ENCODE measurements at places on chromosomes 12 and 14.

GRCh38 chr14:89855961-89856656 lies 98.4 kb downstream of the EFCAB11 start:
- no peak for DNase-seq

DNA sequence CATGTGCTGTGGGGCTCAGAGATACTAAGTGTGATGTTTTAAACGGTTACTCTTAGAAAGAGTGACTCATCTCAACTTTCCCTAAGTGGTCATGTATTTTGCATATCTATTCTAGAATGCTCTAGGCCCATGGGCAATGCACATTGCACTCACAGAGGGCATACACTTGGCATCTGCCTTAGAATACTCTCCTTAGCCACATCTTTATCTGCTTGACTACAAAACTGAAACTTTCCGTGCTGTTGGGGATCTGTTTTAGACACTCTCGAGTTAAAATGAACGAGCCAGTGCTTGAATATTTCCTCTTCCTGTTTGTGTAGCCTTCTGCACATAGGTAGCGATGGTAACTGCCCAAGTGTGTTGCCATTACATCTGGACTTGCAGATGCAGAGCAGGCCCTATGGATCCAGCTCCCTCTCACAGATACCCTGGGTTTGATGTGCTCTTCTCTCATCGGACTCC lies 180.5 kb downstream of the CAND1 start:
- DNase-seq: no peak

GRCh38 chr12:32390572-32391219 lies 8.7 kb upstream of the FGD4 start:
- DNase-seq: no peak

GRCh38 chr14:37623426-37623951 lies 28.1 kb downstream of the TTC6 start:
- DNase-seq: no peak

- no peak for DNase-seq
Measured at GRCh38 chr14:41476526-41476925, 130.2 kb upstream of the LRFN5 start.

- no peak for DNase-seq
Measured at GRCh38 chr14:27077710-27078109, 479.9 kb upstream of the NOVA1 start.

- DNase-seq: no peak
Measured at GRCh38 chr12:89016970-89017778, 335.1 kb downstream of the DUSP6 start.

- DNase-seq: no peak
Measured at GRCh38 chr12:93653712-93654111, 23.5 kb upstream of the CRADD start.

- DNase-seq: no peak
Measured at GRCh38 chr14:90406384-90406798, 9.6 kb downstream of the CALM1 start.

- no peak for DNase-seq
Measured at GRCh38 chr12:131313635-131314034, 359.9 kb downstream of the ADGRD1 start.

GRCh38 chr12:77357655-77358054 lies 292.3 kb upstream of the E2F7 start:
- DNase-seq: no peak

DNA sequence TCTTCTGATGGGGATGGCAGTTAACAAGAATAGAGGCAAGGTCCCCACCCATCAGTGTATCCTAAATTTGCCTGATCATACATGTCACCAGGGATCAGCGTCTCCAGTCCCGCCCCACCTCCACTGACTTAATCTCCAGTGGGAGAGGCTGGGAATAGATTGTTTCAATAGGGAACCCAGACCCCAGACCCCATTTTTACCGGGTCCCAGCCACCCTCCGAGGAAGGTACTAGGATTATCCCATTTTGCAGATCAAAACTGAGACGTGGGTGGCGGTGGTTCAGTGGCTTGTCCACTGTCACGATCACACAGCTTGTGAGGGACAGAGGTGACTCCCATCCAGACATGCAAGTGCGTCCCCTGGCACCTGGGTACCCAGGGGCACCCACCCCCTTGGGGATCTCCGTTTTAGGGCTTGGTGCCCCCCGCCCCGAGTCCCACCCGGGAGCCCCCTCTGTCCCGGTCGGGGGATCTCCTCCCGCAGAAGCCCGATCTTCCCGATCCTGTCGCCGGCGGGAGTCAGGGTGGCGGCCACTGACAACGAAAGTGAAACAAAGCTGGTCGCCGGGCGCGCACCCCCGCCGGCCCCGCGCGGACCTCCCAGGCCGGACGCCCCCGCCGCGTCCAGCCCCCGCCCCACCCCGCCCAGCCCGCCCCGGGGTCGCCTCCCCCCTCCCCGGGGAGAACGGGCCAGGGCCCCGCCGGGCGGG lies 523 bp downstream of the WSB2 start:
- DNase-seq: peak; percentile 26

- DNase-seq: no peak
Measured at GRCh38 chr14:74490486-74490885, 2.6 kb downstream of the NPC2 start.

DNA sequence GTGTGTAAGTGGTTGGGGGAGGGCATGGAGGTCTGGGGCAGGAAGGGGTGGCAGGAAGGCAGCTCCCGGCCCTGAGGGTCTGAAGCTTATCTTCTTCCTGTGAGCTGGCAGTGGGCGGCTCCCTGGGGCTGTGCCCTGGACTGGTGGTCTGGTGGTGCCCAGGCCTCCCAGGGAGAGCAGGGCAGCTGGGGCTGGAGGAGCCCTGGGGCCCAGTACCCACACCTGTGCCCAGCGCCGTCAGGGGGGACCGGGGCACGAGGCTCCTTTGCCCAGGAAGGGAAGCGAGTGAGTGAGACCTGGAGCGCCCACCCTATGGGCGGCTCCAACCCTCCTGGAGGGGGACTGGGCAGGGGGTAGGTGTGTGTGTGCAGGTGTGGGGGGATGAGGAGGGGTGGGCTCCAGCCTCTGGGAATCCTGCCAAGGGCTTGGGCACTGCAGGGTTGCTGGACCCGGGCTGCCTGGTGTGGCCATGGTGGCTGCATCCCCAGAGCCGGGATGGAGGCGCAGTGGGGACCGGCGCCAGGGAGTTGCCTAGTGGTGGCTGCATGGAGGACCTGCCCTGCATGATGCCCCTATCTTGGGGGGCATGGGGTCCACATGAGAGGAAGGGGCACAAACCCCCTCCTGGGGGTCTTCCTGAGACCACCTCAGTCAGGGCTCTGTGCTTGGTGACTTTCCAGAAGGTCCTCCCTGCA lies 353.6 kb downstream of the TMEM121 start:
- DNase-seq: no peak

- DNase-seq: no peak
Measured at GRCh38 chr14:54333511-54333910, 63.3 kb upstream of the CDKN3 start.

GRCh38 chr12:54060975-54061778 lies 7.5 kb downstream of the HOXC4 start:
- DNase-seq: no peak

DNA sequence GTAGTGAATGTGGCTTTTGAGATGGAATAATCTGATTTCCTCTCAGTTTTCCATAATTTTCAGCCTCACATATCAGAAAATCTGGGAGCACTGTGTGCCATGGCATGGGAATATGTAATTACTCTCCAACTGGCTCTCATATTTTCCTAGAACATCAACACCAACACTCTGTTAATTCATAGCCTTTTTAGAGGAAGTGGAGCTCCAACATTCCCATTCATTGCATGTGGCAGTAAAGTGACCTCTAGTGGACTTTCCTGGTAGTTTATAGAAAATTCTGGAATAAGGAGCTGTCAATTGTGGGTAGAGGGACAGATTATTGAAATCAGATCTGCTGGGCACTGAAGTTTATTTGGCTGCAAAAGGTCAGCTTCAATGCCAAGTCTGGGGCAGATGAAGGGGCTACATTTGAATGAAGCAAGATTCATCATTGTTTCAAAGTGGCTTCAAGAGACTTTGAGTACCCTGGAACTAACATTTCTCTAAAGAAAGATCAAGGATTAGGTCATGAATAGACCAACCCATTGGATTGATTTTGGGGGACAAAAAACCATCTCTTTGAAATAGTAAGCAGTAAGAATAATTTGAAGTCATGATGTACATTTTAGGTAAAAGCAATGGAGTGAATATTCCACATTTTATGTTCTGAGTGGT lies 23.6 kb upstream of the USP44 start:
- no peak for DNase-seq

DNA sequence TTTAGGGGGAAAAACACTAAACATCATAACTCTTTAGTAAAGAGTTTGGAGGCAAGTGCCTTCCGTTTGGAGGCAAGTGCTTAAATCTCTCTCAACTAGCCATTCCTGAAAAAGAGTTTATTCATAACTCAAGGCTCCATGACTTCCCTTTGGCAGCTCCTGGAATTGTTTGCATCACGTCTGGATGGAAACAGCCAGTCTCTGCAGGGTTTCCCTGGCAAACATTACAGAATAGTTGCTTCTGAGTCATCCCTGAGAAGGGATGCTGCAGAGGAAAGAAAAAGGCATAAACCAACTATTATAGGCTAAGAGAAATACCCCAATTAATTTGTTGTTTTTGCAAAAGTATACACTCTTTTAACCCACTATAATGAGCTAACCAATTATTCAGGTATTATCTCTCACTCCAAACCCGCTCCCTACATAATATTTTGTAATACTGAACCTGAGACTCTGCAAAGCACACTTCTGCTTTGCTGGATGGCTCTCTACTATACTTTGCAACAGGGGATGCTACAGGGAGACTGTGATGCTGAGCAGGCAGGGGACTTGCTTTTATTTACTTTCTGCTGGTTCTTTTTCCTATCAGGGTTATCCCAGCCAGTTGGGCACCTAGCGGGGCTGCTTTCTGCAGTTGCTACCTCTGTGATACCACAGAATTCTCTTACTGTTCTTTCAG lies 497.7 kb downstream of the FUT8 start:
- no peak for DNase-seq

All from omental fat pad (tissue), 4 donors.